Endodermal cell (in vitro differentiated cells): ENCODE measurements at places on chromosomes 2 and 18. TPM values are rescaled to one million over a fixed set of nuclear protein-coding genes. Genes with fewer than 3 reads are reported as not detected.

DNA sequence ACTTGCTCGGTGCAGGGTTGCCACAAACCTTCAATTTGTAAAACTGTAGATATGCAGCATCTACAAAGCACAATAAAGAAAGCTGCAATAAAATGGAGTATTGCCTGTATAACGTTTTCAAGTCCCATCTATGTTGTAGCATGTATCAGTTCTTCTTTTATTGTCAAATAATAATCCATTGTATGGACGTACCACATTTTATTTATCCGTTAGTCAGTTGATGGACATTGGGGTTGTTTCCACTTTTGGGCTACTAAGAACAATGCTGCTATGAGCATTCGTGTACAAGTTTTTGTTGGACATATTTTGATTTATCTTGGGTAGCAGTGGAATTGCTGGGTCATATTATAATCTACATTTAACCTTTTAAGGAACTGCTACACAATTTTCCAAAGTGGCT, 240.7 kb upstream of the SIX3 start:
- no peak overlapping the region for H3K4me3 ChIP-seq
- no peak overlapping the region for H3K27ac ChIP-seq
- H3K27me3 ChIP-seq, result no peaks in the 10 kb centered on the region
- DNase-seq, result no peak

DNA sequence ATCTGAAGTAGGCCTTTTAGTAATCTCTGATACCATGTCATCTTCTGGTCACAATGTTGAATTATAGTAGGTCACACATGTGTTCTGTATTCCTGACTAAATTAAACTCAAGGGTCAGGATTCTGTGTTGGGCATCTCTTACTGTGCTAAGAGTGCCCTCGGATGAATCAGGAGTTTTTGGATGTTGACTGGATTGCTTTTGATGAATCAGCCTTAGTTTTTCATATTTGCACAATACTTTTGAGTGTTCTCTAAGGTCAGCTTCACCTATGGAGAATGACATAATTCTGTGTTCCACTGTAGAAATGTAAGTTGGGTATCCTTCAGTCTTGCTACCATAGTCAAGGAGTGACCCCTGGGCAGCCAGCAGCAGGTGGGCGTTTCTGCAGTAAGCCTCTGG, 190.1 kb downstream of the PTPRM start:
- H3K27me3 ChIP-seq, result no peaks in the 10 kb centered on the region
- no peak overlapping the region for H3K4me3 ChIP-seq
- peaks cover 8% of the 10 kb centered on the region for H3K36me3 ChIP-seq
- DNase-seq, result no peak
- H3K27ac ChIP-seq, result no peak overlapping the region

GRCh38 chr2:6806604-6807003, 59.1 kb downstream of the CMPK2 start:
- no peaks in the 10 kb centered on the region for H3K36me3 ChIP-seq
- H3K27me3 ChIP-seq, result no peaks in the 10 kb centered on the region
- no peak overlapping the region for H3K4me3 ChIP-seq
- H3K4me1 ChIP-seq, result no peaks in the 10 kb centered on the region
- no peak overlapping the region for H3K27ac ChIP-seq

DNA sequence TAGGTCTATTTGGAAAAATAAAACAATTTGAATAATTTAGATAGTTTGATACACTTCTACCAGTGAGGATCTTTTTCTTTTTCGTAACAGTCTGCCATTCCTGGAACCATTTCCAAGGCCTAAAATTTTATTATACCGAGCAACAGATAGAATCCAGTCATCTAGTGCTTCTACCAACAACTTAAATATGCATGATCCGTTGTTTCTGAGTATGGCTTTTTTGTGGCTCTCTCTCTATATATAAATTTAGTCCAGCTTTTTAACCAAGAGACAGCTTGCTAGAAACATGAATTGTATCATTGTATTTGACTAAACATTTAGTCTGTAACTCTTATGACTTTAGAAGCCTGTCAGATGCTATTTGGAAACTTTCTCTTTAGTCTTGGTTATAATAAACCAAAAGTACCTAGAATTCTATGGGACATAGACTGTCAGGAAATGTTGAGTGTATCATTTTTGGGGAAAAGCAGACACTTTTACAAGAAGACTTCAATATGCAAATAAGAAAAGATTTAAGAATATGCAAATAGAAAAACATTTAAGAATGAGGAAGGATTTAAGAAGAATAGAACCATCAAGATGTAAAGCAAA, 161.4 kb downstream of the ZEB2 start:
- H3K36me3 ChIP-seq, result no peaks in the 10 kb centered on the region
- DNase-seq, result no peak
- H3K4me3 ChIP-seq, result no peak overlapping the region
- H3K27me3 ChIP-seq, result no peaks in the 10 kb centered on the region
- H3K4me1 ChIP-seq, result no peaks in the 10 kb centered on the region

- H3K4me3 ChIP-seq, result no peak overlapping the region
- no peaks in the 10 kb centered on the region for H3K27me3 ChIP-seq
- H3K4me1 ChIP-seq, result no peaks in the 10 kb centered on the region
- H3K27ac ChIP-seq, result no peak overlapping the region
- DNase-seq, result peak; percentile 47
- peaks cover 7% of the 10 kb centered on the region for H3K36me3 ChIP-seq
Measured at GRCh38 chr18:76412010-76412817, 82.8 kb downstream of the ZNF516 start.

- no peak overlapping the region for H3K4me3 ChIP-seq
- no peak overlapping the region for H3K27ac ChIP-seq
- no peak for DNase-seq
- no peaks in the 10 kb centered on the region for H3K4me1 ChIP-seq
- H3K27me3 ChIP-seq, result no peaks in the 10 kb centered on the region
- no peaks in the 10 kb centered on the region for H3K36me3 ChIP-seq
Measured at GRCh38 chr2:32865399-32866068, 81.2 kb upstream of the LTBP1 start.

Gene WDR75
- 64.1 and 65.8 TPM in 2 replicates for total RNA-seq

GRCh38 chr2:19355014-19355405, 3.4 kb downstream of the OSR1 start:
- H3K27ac ChIP-seq, result no peak overlapping the region
- H3K4me1 ChIP-seq, result peaks cover 3% of the 10 kb centered on the region
- no peaks in the 10 kb centered on the region for H3K36me3 ChIP-seq
- DNase-seq, result no peak

Gene SESTD1
- total RNA-seq, result 35.9 to 78.5 TPM (median 75.4 TPM) in 3 replicates

DNA sequence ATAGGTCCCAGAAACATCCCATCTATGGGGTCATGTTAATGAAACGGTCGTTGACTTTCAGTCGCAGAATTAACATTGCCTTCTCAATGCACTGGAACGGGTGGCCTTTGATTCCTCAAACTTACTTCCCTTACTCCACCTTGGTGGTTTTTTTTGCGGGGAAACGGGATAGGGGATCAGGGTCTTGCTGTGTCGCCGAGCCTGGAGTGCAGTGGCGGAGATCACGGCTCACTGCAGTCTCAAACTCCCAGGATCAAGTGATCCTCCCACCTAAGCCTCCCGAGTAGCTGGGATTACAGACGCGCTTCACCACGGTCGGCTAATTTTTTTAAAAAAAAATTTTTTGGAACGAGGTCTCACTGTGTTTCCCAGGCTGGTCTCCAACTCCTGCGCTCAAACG, 754 bp downstream of the ATG16L1 start:
- H3K36me3 ChIP-seq, result peaks cover 16% of the 10 kb centered on the region
- no peak for DNase-seq
- no peaks in the 10 kb centered on the region for H3K4me1 ChIP-seq
- no peaks in the 10 kb centered on the region for H3K27me3 ChIP-seq

DNA sequence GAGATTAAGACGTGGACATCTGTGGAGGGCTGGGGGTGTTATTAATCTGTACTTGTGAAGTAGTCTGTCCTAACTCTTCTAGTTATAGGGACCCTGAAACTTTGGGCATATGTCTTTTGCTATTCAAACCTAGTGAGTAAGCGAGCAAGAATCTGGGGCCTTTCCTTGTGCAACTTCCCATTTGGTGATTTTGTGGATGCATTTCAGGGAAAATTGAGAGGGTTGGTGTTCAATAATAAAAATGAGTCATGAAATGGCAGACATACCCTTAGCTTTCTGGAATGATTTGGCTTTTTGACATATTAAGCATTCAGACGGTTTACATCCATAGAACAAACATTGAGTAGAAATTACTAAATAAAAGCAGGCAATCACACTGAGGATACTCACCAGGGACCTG, 17.0 kb downstream of the COL4A4 start:
- H3K4me1 ChIP-seq, result no peaks in the 10 kb centered on the region
- no peak for DNase-seq
- no peaks in the 10 kb centered on the region for H3K36me3 ChIP-seq
- H3K27me3 ChIP-seq, result no peaks in the 10 kb centered on the region
- no peak overlapping the region for H3K4me3 ChIP-seq

- no peak for DNase-seq
- H3K27ac ChIP-seq, result no peak overlapping the region
- H3K4me1 ChIP-seq, result no peaks in the 10 kb centered on the region
Measured at GRCh38 chr2:52745144-52745543, 1022.5 kb upstream of the CHAC2 start.

Gene C2orf72
- 1.3 and 1.8 TPM in 2 replicates for total RNA-seq

- H3K27me3 ChIP-seq, result no peaks in the 10 kb centered on the region
- no peak overlapping the region for H3K4me3 ChIP-seq
- H3K36me3 ChIP-seq, result no peaks in the 10 kb centered on the region
- H3K4me1 ChIP-seq, result no peaks in the 10 kb centered on the region
- no peak for DNase-seq
Measured at GRCh38 chr2:155747531-155747930, 585.0 kb downstream of the NR4A2 start.

Gene TBR1
- total RNA-seq, result 2.4 TPM in 2 replicates

DNA sequence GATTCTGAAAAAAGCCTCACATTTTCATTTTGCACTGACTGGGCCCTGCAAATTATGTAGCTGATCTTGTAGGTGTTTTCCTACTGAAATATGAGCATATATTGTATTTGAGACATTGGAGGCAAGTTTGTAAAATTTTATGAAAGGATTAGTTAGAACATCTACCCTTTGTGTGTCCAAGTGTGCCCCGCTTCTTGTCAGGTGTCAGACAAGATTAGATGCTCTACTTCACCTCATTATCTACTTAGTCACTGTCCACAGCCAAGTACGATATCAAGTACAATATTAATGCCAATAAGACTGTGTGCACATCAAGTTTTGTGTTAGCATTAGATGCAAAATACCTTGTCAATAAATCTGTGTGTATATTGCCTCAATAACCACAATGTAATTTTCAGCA, 67.8 kb upstream of the RPRM start:
- no peaks in the 10 kb centered on the region for H3K27me3 ChIP-seq
- no peak for DNase-seq
- peaks cover 5% of the 10 kb centered on the region for H3K4me1 ChIP-seq
- H3K27ac ChIP-seq, result no peak overlapping the region
- no peak overlapping the region for H3K4me3 ChIP-seq
